Neural crest cell (in vitro differentiated cells): ENCODE measurements at places on chromosomes 7 and 10.

- no peak for DNase-seq
These were observed 272.6 kb upstream of the NPSR1 start for GRCh38 chr7:34385384-34385783.

GRCh38 chr10:80694930-80695329 lies 157.2 kb downstream of the SH2D4B start:
- no peak for DNase-seq

- no peak for DNase-seq
These were observed 186.4 kb downstream of the LRRC4 start for GRCh38 chr7:127844707-127845331.

DNA sequence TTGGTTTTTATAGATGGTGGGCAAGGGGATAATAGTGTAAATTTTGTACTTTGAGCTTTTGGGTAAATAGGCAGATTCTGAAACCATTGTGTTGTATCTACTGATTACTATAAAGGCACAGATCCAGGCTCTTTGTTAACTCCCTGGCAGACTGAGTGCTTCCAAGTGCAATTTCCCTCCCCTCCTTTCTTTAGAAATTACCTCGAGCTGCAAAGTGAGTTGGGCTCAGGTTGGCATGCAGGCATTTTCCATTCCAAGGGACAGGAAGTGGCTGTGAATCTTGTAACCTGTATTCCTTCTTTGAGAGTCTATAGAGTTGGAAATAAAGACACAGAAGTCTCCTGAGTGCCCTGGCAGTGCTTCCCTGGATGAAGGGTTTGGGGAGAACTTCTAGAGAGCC lies 494.2 kb upstream of the GALNT17 start:
- no peak for DNase-seq

DNA sequence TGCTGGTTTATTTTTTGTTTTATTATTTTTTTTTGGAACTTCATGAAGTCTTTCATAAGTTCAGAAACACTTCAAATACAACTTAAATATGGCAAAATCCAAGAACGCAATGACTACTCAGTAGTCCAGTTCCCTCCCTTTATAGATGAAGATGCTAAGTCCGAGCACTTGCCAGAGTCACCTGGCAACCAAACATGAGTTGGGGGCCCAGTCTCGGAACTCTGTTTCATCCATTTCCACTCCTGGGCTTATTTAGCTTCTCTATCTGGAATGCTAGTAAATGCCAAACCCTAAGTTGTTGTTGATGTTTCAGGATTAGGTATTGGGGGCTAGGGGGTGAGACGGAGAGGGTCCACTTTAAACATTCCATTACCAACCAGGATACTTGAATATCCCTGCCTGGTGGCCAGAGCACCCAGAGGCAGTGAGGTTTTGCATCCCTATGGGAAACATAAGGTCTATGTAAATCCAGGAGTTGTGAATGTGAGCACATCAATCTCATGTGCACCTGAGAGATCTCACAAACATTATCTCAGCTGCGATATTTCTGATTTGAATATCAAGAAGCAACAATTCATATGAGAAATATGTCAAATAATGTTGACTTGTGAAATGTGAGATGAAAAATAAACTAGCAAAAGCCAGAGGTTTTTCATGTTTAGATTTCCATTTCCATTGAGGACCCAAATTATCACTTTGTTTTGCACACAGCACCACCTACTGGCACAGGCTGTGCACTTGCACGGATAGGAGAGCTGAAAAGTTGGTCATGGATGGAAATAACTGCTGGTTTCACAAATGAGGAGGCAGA lies 129.3 kb downstream of the PKD1L1 start:
- DNase-seq, result peak; percentile 79

DNA sequence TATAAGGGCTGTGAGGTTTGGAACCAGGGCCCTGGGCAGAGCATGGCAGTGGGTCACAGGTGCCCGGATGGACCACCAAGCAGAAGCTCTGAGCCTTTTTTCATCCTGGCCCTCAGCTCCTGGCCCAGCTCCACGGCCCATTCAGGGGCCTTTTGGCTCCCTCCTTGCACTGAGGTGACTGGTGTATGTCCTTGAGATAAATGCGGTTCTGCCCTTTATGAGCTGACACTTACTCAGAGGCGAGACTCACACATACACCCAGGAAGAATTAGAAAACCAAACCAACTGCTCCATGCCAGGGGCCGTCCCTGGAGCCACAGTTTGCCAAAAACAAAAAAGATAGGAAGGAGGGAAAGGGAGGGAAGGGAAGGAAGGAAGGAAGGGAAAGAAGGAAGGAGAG lies 49.7 kb downstream of the CUZD1 start:
- no peak for DNase-seq

GRCh38 chr7:135706038-135706742 lies 21.8 kb downstream of the SLC13A4 start:
- no peak for DNase-seq

DNA sequence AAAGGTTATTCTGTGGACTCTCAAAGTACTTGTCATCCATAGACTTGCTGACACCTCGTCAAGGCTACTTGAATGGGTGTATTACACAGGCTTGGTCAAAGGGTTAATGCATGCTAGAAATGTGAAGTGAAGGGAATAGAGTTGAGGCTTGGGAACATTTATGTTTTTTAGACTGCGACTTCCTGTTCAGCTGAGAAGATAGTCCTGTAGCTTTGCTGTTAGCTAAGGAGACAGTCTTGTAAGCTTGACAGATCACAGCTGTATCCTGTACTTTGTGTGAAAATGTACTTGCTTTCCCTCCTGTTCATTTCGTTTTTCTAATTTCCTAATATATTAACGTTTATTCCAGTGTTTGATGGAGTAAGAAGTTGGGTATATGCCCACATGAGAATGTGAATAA lies 52.1 kb downstream of the ADD3 start:
- DNase-seq, result no peak

- DNase-seq, result peak; percentile 63
These were observed 95.0 kb upstream of the AGBL3 start for GRCh38 chr7:134891262-134891695.

DNA sequence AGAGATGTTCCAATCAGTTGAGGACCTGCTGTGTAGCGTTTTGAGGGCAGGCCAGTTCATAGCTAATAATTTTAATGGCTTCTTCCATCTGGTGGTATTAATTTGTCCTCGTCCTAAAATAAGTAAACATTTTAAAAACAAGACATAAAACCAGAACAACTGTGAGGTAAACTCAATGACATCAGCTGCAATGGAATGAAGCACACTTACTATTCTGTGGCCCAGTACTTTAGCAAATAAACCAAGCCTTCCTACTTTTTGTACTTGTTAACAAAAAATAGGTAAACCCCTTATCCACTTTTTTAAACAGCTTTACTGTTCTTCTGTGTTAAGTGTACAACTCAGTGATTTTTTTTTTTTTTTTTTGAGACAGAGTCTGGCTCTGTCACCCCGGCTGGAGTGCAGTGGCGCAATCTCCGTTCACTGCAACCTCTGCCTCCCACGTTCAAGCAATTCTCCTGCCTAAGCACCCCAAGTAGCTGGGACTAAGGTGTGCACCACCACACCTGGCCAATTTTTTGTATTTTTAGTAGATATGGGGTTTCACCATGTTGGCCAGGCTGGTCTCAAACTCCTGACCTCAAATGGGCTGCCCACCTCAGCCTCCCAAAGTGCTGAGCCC lies 28.9 kb upstream of the FZD1 start:
- DNase-seq, result no peak

DNA sequence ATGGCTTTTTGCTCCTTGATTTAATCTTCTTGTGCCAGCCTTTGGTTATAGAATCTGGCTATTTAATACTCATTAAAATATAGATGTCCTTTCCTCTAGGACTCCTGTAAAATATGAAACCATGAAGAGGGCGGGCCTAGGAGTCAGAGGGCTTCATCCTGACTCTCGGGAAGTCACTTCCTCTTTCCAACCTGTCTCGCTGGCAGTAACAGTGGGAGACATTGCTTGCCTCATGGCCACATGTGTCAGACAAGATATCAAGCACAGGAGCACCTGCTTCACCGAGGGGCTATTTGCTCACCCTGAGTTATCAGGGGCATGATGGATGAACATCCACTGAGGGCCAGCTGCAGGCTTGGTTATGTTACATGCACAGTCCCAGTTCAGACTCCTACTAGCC lies 31.0 kb downstream of the SLIT1 start:
- DNase-seq, result no peak

GRCh38 chr7:132654150-132654549 lies 77.9 kb upstream of the PLXNA4 start:
- no peak for DNase-seq

DNA sequence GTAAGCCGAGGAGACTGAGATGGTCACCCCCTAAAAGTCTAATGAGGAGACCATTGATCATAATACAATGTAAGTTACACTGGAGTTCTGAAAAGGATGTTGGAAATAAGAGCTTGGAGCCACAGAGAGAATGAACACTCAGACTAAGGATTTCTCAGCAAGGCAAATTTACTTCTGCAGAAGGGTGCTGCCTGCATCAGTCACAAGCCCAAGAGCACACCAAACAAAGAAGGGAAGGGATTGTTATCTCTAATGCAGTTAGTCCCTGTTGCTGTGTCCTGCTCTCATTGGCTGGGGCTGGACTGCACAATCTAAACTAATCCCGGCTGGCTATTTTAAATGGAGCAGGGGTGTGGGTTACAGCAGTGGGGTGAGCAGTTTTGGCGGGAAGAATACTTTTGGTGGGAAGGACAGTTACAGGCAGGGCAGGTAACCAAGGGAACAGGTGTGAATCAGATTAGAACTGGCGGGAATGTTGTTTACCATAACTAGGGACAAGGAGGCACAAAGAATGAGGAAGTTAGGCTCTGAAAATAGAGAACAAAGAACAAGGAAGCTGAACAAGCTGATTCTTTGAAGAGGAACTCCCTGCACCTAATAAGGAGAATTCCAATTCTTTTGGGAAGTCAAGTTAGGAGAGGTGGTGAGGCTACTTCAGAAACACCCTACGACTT lies 30.3 kb upstream of the TRIM24 start:
- DNase-seq, result no peak

GRCh38 chr10:118036281-118036875 lies 10.4 kb downstream of the RAB11FIP2 start:
- no peak for DNase-seq

- no peak for DNase-seq
These were observed 122.6 kb upstream of the PTER start for GRCh38 chr10:16314259-16314658.

GRCh38 chr7:129703751-129704150 lies 92.2 kb downstream of the NRF1 start:
- DNase-seq, result no peak

- DNase-seq, result no peak
These were observed 135.7 kb downstream of the PDE1C start for GRCh38 chr7:31934551-31934950.

GRCh38 chr7:112052498-112052897 lies 153.7 kb downstream of the DOCK4 start:
- no peak for DNase-seq

DNA sequence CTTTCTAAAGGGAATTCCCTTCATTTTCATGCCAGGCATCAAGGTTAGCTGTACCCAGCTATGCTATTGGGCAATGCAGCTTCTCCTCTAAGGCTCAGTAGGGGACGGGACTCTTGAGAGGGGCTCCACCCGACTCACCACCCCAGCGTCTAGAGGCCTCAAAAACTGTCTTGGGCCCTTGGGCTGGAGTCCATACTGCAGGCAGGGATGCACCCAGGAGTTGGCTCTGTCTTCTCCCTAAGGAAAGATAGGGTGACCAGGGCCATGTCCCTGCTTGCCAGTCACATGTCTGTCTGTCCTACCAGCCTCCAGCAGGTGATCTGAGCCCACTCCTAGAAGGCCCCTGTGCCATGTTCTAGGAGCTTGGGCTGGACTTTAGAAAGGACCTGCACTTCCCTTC lies 1.2 kb downstream of the OPN4 start:
- no peak for DNase-seq

DNA sequence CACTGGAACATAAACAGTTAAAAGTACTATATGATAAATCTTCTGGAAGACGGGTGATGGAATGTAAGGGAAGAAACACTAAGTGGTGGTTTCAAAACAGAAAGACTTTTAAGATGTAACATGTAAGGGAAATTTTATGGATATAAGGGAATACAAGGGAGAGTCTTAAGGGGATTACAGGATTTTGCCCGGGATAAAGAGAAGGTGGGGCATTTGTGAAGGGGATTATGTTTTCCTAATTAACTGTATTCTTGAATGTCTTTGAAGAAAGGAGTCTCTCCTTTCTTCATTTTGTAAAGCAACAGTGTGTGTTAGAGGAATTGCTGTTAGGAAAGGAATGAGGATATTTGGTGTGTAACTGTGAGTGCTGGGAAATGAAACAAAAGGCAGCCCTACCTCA lies 745.2 kb downstream of the AUTS2 start:
- no peak for DNase-seq

DNA sequence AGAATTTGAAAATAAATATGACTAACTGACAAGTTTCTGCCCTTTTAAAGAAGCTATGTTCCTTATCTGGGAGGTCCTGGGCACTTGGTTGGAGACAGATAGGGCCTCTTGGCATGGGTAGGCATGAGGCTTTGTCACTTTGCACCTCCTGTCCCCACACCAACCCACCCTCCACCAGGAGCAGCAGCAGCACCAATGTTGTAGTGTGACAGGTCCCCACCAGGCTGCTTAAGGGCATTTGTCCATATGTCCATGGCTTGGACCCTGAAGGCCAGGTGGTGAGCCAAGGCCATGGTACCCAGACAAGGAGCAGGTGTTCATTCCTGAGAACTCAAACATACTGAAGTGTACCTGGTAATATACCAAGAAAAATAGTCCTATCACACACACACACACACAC lies 629.1 kb downstream of the ACTR3B start:
- DNase-seq, result no peak

- DNase-seq, result no peak
These were observed 181.4 kb downstream of the ARID5B start for GRCh38 chr10:62082729-62083411.

GRCh38 chr10:76113952-76114351 lies 682.5 kb downstream of the LRMDA start:
- DNase-seq, result no peak

DNA sequence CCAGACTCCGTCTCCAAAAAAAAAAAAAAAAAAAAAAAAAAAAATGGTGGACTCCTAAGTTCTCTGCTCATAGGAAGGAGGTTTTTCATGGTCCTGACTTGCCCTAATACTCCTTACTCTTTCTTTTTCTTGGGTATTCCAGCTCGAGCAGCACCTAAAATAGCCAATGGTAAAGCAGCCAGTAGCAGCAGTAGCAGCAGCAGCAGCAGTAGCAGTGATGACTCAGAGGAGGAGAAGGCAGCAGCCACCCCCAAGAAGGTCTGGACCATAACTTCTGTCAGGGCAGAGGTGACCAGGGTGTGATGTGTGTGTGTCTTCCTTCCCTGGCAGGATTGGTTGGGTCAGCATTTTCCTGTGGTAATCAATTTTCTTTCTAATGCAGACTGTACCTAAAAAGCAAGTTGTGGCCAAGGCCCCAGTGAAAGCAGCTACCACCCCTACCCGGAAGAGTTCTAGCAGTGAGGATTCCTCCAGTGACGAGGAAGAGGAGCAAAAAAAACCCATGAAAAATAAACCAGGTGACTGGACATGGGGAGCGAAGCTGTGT lies 6.9 kb downstream of the NOLC1 start:
- DNase-seq, result no peak

- DNase-seq, result no peak
These were observed 40.2 kb downstream of the C10orf105 start for GRCh38 chr10:71679425-71679824.

DNA sequence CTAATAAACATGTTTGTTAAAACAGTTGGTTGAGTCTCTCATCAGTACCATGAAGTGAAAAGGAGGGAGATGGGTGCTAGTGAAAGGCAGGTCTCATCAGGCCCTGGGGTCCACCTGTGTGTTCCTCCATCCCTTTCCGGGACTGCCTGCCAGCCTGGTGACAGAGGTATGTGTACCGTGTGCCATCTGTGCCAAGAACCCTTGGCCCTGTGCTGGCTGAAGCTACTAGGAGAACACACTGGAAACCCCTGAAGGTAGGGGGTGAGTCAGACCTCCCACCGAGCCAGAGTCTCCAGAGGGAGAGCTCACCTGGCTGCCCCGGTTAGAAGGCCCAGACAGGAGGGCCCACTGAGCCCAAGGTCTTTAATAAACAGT lies 2.3 kb downstream of the DDIT4 start:
- DNase-seq, result no peak
